ENCODE measurements at places on chromosomes 6 and 20.

DNA sequence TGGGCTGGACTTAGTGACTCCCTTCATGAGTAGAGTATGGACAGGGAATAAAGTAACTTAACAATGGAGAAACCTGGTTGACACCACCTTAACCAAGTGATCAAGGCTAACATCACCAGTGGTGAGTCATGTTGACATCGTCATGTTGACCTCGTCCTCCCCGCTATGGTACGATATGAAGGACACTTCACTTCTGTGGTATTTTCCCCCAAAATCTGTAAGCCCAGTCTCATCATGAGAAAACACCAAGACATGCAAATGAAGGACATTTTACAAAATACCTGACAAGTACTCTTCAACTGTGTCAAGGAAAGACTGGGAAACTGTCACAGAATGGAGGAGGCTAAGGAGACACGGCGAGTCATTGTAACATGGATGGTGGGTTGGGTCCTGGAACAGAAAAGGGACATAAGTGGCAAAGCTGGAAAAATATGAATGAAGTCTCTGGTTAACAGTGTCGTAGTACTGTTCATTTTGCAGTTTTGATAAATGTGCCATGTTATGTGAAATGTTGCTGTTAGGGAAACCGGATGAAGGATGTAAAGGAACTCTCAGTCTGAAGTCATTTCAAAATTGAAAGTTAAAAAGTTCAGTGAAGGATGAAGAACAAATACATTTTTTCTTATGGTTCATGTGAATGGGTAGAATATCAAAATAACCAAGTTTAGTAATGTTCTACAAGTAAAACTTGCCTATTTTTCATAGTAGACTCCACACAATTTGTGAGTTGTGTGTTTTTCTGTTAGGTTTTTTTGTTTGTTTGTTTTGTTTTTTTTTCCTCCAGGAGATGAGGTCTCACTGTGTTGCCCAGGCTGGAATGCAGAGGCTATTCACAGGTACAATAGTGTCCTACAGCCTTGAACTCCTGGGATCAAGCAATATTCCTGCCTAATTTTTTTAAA, 247.5 kb downstream of the TMEM242 start:
- no peak for DNase-seq

- no peak for DNase-seq
These were observed 154.3 kb downstream of the MRPL14 start for GRCh38 chr6:43972913-43973300.

GRCh38 chr20:58330249-58330648, 20.7 kb downstream of the RAB22A start:
- DNase-seq: no peak

DNA sequence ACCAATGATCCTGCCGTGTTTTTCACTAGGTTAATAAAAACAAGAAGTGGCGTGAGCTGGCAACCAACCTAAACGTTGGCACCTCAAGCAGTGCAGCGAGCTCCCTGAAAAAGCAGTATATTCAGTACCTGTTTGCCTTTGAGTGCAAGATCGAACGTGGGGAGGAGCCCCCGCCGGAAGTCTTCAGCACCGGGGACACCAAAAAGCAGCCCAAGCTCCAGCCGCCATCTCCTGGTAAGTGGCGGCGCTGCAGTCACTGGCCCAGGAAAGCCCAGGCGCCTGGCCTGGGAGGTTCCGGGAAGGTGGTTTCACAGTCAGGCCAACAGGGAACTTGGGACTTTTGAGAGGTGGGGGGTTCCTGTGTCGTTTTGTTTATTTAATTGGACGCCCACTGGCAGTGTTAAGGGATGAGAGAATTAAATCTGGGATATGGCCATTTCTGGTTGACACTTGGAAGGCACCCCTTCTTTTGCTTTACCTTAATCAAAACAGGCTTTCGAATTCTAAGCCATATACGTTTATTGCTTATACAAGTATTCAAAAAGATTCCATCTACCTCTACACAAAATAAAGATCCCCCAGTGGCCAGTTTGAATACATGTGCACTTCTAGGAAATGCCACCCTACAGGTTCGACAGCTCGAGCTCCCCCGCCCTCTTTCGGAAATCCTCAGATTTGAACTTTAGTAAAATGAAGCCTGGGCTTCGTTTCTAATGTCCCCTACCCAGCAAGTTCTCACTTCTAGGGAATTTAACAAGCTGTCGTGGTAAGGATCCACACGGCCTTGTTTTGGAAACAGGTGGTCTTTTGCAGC, 138.9 kb downstream of the TMEM242 start:
- DNase-seq: peak; percentile 58

GRCh38 chr20:19758133-19758500, at the start of gene RIN2:
TSS of gene RIN2 (plus strand) at chr20:19758258. CDS start at chr20:19889602, 131,344 bp downstream.
- no peak for DNase-seq
